ENCODE measurements at places on chromosomes 4 and X.

DNA sequence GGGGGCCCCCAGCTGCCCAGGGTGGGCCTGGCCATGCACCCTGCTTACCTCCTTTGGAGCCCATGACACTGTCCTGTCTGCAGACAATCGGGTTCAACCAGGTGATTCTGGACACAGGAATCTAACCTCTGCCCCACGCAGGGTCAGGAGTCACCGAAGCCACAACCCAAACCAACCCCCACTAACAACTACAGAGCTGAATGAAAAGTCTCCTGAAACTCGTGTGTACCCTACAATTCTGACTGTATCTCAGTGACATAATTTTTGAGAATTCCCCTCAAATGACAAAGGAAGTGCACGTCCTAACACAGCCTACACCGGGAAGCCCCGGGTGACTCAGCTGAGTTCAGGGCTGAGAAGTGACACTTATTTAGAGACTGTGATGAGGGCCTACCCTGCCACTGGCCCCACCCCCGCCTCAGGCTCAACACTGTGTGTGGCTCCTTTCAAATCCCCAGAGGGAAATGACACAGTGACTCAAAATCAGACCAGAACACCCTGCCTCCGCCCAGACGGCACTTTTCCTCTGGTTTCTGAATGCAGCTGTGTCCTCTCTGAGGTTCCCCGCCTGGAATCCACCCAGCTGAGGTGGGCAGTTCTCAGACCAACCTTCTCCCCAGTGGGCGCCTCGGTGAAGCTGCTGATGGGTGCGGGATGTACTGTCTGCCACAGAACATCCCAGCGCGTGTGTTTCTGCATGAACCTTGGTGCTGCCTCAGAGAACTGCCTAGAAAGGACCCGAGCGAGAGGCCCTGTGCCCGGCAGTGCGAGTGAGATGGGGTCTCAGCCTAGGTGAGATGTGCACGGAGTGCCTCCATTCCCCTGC, 9.9 kb downstream of the TNIP2 start:
- DNase-seq, result peak; percentile 91

DNA sequence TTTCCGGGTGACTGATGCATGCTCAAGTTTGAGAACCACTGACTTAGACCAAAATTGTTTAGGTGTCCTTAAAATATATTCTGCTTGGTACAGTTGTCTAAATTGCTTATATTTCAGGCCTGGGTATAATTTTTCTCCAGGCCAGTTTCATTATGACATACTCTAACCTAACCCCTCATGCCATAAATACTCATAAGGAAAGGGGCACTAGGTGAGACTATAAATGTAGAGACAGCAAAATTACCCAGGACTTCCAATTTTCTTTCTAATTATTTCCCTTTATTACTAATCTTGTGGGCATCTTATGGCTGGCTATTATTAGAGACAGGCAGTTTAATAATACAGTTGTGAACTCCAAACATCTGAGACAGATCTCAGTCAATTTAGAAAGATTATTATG, 150.2 kb downstream of the RRAGB start:
- DNase-seq, result no peak

GRCh38 chrX:4550018-4550417, 836.6 kb upstream of the PRKX start:
- DNase-seq, result no peak

DNA sequence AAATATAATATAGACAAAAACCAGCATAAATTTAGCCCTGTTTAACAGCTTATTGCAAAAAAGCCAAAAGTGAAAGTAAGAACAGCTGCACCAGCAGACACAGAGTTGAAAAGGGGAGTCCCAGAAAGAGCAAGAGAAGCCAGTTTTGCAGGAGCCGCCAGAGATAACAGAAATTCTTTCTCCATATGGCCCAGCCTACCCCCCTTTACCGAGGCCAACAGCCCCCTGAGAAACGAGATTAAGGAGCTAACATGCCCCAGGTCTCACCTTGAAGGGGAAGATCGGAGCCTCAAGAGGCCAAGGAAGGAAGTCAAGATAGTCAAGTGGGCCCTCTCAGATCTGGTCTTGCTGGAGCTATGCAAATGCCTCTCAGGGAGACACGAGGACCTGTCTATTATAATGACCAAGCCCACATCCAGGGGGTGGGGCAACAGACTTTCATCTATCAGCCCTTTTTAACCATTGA, 4.8 kb downstream of the ACOX3 start:
- no peak for DNase-seq

DNA sequence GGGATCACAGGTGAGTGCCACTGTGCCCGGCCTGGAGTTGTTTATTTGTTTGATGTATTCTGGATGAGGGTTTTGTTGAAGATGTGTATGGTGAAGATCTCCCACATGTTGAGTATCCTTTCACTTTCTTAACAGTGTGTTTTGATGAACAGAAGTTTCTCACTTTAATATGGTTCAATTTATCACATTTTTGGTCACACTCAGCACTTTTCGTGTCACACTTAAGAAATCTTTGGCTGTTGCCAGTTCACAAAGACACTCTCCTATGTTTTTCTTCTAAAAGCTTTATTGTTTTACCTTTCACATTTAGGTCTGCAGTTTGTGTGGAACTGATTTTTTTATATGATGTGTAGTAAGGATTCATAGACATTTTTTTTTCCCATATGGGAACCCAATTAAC, 16.6 kb upstream of the ZNF185 start:
- DNase-seq, result no peak

- DNase-seq, result peak; percentile 44
Observed at GRCh38 chr4:8123389-8123788, 35.2 kb downstream of the ABLIM2 start.

- DNase-seq, result no peak
Observed at GRCh38 chr4:36360755-36361154, 79.3 kb downstream of the DTHD1 start.

DNA sequence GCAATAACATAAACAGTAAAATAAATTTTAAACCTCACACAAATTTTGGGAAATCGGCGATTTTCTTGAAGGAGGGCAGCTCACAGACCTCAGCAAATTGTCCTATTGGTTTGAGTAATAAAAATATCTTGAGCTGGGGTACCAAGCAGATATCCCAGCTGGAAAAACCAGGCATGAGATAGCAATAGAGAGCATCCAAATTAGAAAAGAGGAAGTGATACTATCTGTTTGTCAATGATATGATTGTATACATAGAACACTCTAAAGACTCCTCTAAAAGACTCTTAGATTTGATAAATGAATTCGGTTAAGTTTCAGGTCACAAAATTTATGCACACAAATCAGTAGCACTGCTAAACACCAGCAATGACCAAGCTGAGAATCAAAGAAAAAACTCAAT, 90.5 kb upstream of the ACTRT1 start:
- no peak for DNase-seq

GRCh38 chr4:123976285-123976684, 579.7 kb downstream of the SPRY1 start:
- no peak for DNase-seq

Data from fibroblast of skin of back (primary cell).